Heart left ventricle (tissue), 16 donors: ENCODE measurements at places on chromosomes 4 and X. TPM values are rescaled to one million over a fixed set of nuclear protein-coding genes. Genes with fewer than 3 reads are reported as not detected.
A peak's percentile ranks its signal among the peaks of the same experiment; 100 is the strongest.

DNA sequence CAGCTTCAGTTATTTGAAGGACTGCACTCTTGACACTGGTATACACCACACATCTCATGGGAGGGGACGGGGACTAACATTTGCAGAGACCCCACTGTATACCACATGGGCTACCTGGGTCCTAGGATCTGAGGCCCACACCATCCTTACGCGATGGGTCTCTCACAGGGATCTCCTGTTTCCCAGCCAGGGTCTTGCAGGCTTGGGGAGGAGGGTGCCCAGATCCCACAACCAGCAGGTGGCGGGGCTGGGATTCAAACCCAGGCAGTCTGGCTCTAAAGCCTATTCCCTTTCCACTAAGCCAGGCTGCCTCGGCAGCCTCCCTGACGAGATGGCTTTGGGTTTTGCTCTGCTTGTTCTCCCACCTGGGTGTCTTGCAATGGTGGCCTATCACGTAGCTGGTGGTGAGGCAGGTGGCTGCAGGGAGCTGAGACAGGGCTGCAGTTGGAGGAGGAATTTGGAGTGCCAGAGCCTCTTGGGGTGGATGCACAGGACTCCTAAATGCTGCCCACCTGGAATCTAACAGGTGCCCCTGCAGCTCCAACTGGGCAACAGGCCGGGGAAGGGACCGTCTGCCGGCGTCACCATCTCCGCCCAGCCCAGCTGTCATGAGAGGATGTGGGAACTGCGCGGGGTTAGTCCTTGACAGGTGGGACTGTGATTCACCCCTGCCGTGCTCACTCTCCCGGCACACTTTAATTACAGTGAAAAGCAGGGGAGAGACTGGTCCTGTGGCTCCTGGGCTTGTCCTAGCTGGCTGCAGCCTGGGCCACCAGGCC, 110.7 kb downstream of the PSAPL1 start:
- no peak overlapping the region for H3K27ac ChIP-seq
- no peak overlapping the region for H3K4me3 ChIP-seq
- peaks cover 7% of the 10 kb centered on the region for H3K4me1 ChIP-seq
- H3K36me3 ChIP-seq = no peaks in the 10 kb centered on the region

The CENPI gene
- polyA plus RNA-seq = 0.42 TPM

GRCh38 chr4:23361453-23361852, 528.4 kb downstream of the PPARGC1A start:
- no peaks in the 10 kb centered on the region for H3K4me1 ChIP-seq
- no peak for DNase-seq
- no peak overlapping the region for H3K27ac ChIP-seq

DNA sequence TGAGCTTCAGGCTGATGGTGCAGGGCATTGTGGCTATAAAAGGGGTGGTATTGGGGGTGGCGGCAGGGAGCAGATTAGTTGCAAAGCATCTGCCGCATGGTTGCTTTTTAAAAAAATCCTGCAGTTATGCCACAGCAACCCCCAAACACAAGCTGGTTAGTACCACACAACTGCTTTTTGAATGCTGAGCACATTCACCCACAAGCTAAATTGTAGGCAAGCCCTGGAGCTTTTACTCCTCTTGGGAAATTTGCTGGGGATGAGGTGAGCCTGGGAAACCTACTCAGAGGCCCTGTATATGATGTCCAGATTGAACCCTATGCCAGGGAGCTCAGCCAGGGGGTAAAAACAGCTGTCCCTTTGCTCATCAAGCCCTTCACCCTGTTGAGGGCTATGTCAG, 33.8 kb upstream of the TRIM2 start:
- no peaks in the 10 kb centered on the region for H3K27me3 ChIP-seq
- H3K27ac ChIP-seq = no peak overlapping the region
- no peak for DNase-seq

DNA sequence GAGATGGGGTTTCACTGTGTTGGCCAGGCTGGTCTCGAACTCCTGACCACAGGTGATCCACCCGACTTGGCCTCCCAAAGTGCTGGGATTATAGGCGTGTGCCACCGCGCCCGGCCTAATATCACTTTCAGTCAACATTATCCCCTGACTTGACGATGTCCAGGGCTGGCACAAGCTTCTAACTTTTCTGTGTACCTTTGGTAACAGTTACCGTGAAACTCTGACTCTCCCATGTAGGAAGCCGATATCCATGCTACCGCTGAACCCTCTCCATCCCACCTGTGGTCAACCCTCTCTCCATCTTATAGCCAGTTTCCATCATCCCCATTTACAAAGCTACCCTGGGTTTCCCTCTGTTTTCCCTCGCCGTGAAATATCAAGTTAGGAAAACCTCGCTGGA, 77.5 kb downstream of the CRLF2 start:
- no peak for DNase-seq
- no peaks in the 10 kb centered on the region for H3K36me3 ChIP-seq
- no peaks in the 10 kb centered on the region for H3K4me1 ChIP-seq
- H3K27ac ChIP-seq = no peak overlapping the region

The GABRE gene
- polyA plus RNA-seq = 32.4 TPM

The AFM gene
- polyA plus RNA-seq = not detected

GRCh38 chr4:28014469-28014868, 1153.8 kb downstream of the STIM2 start:
- H3K27ac ChIP-seq = no peak overlapping the region
- H3K36me3 ChIP-seq = no peaks in the 10 kb centered on the region
- no peaks in the 10 kb centered on the region for H3K27me3 ChIP-seq
- H3K4me3 ChIP-seq = no peak overlapping the region
- no peak for DNase-seq

The MAOA gene
- 38.2 TPM for polyA plus RNA-seq

GRCh38 chr4:39710098-39710896, 12.4 kb downstream of the UBE2K start:
- H3K4me3 ChIP-seq = no peak overlapping the region
- H3K4me1 ChIP-seq = peaks cover 27% of the 10 kb centered on the region
- H3K36me3 ChIP-seq = no peaks in the 10 kb centered on the region
- H3K27me3 ChIP-seq = no peaks in the 10 kb centered on the region
- no peak for DNase-seq

DNA sequence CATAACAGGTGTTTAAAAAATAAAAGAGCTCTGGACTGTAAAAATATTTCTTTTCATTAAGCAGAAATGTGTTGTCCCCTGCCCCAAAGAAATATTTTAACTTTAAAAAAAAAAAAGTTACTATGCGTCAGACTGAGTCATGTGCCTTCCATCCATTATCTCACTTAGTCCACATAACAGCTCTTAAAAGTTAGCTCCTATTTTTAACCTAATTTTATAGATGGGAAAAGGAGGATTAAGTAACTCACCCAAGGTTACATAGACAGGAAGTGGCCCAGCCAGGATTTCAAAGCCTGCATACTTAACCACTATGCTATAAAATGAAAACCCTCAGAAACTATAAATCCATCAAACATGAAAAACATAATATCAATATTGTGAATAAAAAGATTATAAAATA, 97.7 kb downstream of the MANBA start:
- H3K36me3 ChIP-seq = peaks cover 31% of the 10 kb centered on the region
- H3K27me3 ChIP-seq = no peaks in the 10 kb centered on the region
- DNase-seq = no peak
- no peaks in the 10 kb centered on the region for H3K4me1 ChIP-seq
- no peak overlapping the region for H3K27ac ChIP-seq

The RPS6KA6 gene
- polyA plus RNA-seq = 0.50 TPM

The HSPA4L gene
- polyA plus RNA-seq = 5.7 TPM

GRCh38 chr4:38099908-38100407, 139.8 kb downstream of the PTTG2 start:
- H3K27ac ChIP-seq = peak overlapping the region; percentile 32
- H3K36me3 ChIP-seq = peaks cover 81% of the 10 kb centered on the region
- H3K27me3 ChIP-seq = no peaks in the 10 kb centered on the region
- H3K4me1 ChIP-seq = no peaks in the 10 kb centered on the region
- no peak overlapping the region for H3K4me3 ChIP-seq

The CXorf65 gene
- polyA plus RNA-seq = not detected

- H3K27ac ChIP-seq = no peak overlapping the region
- H3K27me3 ChIP-seq = no peaks in the 10 kb centered on the region
- no peaks in the 10 kb centered on the region for H3K4me1 ChIP-seq
- DNase-seq = no peak
These were observed 236.3 kb upstream of the GYPA start for GRCh38 chr4:144376866-144377265.

DNA sequence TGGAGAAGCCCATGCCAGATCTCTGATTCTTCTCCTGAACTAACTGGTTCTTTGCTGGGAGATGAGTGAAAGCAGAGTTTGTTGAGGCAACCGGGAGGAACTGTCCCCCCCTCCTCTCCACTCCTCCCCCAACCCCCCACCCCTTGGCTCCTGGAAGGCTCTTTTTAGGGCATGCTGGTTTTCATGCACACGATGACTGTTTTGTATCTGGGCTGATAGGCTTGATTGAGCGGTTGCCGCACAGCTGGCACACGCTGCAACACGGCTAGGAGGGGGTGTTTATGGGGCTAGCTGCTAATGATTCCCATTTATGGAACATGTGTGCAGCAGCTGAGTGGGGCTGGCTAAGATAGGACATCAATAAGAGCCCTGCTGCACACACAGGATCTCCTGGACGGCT, 137.2 kb downstream of the SMIM20 start:
- no peak overlapping the region for H3K4me3 ChIP-seq
- DNase-seq = no peak
- no peaks in the 10 kb centered on the region for H3K4me1 ChIP-seq
- H3K27ac ChIP-seq = no peak overlapping the region
- H3K27me3 ChIP-seq = no peaks in the 10 kb centered on the region

The PASD1 gene
- not detected for polyA plus RNA-seq

DNA sequence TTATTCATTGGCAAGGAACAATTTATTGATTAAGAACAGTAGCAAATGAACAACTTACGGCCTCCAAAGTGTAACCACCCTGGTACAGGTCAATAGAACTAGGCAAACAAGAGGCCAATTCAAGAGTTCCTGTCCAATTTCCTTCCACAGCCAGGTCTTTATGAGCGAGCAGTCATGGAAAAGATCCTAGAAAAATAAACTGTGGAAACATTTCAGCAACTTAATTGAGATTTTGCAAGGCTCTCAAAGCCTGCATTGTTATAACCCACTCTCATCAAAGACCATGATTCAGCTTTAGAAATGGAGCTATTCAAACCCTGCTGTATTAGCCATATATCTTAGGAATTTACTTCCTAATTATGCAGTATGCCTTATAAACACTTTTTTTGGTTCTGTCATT, 43.6 kb downstream of the UNC5C start:
- H3K4me3 ChIP-seq = no peak overlapping the region
- no peaks in the 10 kb centered on the region for H3K36me3 ChIP-seq
- H3K27me3 ChIP-seq = no peaks in the 10 kb centered on the region
- no peaks in the 10 kb centered on the region for H3K4me1 ChIP-seq

GRCh38 chrX:631802-632365, 1.3 kb downstream of the SHOX start:
- H3K27me3 ChIP-seq = peaks cover 87% of the 10 kb centered on the region
- H3K4me1 ChIP-seq = no peaks in the 10 kb centered on the region
- no peaks in the 10 kb centered on the region for H3K36me3 ChIP-seq

GRCh38 chr4:11954093-11954492, 525.4 kb upstream of the HS3ST1 start:
- DNase-seq = no peak
- no peak overlapping the region for H3K4me3 ChIP-seq

DNA sequence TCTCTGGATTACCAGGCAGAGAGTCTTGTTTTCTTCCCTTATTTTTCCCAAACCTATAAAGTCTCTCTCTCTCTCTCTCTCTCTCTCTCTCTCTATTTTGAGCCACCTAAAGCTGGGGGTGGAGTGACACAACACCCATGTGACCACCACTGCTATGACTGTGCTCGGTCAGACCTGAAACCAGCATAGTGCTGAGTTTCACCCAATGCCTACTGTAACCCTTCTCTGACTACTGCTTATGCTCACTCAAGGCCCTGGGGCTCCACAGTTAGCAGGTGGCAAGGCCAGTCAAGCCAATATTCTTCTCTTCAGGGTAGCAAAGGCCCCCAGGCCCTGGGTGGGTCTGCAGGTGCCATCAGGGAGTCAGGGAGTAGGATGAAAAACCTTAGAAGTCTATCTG, 114.7 kb upstream of the ARMCX2 start:
- no peak overlapping the region for H3K27ac ChIP-seq
- no peak for DNase-seq
- H3K4me3 ChIP-seq = no peak overlapping the region
- H3K27me3 ChIP-seq = no peaks in the 10 kb centered on the region
- no peaks in the 10 kb centered on the region for H3K4me1 ChIP-seq

GRCh38 chr4:118964891-118965411, 76.3 kb downstream of the SYNPO2 start:
- H3K27ac ChIP-seq = no peak overlapping the region
- peaks cover 58% of the 10 kb centered on the region for H3K4me1 ChIP-seq
- H3K27me3 ChIP-seq = no peaks in the 10 kb centered on the region
- no peak for DNase-seq

DNA sequence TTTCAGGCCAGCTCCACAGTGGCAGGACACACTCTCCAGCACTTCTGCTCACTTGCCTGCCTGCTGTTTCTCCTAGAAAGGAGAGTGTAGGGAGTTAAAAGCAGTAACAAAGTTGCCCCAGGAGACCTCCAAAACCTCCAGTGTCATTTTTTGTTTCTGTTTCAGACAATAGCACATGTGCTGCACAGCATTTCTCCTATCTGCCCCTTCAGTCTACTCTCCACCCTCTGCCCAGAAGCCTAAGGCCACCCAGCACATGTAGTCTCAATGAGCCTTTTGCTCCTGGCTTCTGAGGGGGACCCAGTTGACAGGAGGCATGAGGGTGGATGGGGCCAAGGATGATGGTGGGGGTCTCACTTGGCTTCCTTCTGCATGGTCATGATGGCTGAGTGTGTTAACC, 329.6 kb upstream of the CLNK start:
- no peaks in the 10 kb centered on the region for H3K27me3 ChIP-seq
- no peak overlapping the region for H3K4me3 ChIP-seq
- no peaks in the 10 kb centered on the region for H3K4me1 ChIP-seq
- DNase-seq = no peak

- no peak overlapping the region for H3K4me3 ChIP-seq
- H3K36me3 ChIP-seq = no peaks in the 10 kb centered on the region
- peak overlapping the region; percentile 7 for H3K27ac ChIP-seq
- peaks cover 6% of the 10 kb centered on the region for H3K4me1 ChIP-seq
These were observed 43.8 kb downstream of the WWC2 start for GRCh38 chr4:183142571-183143550.

- no peak overlapping the region for H3K4me3 ChIP-seq
- H3K4me1 ChIP-seq = no peaks in the 10 kb centered on the region
- DNase-seq = no peak
- H3K36me3 ChIP-seq = no peaks in the 10 kb centered on the region
- H3K27me3 ChIP-seq = no peaks in the 10 kb centered on the region
These were observed 125.8 kb upstream of the LNX1 start for GRCh38 chr4:53717064-53717549.

DNA sequence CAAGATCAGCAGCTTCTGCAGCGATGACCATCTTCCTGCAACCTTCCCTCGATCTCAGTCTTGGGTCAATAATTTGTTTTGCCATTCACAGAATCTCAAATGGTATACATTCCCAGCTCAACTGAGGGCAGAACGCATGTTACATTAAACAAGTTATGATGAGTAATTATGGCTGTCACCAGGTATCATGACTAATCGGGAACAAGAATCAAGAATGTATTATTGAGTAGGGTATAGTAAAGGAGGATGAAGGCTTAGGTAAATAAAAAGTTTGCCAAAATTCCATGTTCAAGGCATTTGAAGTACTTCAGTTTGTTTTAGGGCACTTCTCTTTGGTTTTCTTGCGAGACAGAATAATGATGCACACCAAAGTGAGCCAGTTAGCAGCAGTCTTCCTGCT, 194.1 kb downstream of the SH2D1A start:
- no peaks in the 10 kb centered on the region for H3K4me1 ChIP-seq
- H3K27me3 ChIP-seq = no peaks in the 10 kb centered on the region
- no peak overlapping the region for H3K4me3 ChIP-seq
- no peak overlapping the region for H3K27ac ChIP-seq
- no peaks in the 10 kb centered on the region for H3K36me3 ChIP-seq

- peaks cover 5% of the 10 kb centered on the region for H3K4me1 ChIP-seq
- H3K27me3 ChIP-seq = no peaks in the 10 kb centered on the region
- DNase-seq = no peak
- no peak overlapping the region for H3K4me3 ChIP-seq
These were observed 11.2 kb downstream of the PJA1 start for GRCh38 chrX:69154051-69154450.
